ENCODE measurements at places on chromosomes 3 and 15.

DNA sequence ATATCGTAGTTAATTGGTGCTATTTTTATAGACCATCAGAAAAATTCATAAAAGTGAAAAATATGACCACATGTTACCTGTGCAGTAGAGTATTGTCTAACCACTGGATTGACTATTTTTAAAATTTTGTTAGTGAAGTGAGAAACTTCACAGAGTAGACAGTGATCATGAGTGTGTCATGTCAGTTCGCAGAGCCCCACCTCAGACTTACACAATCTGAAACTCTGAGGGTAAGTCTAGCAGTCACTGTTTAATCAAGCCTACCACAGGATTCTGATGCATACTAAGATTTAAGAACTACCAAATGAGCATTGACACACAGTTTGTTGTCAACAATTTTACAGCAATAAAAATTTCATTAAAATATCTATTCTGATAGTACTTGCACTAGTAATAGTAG, 552.9 kb upstream of the SUCLG2 start:
- DNase-seq, result no peak

DNA sequence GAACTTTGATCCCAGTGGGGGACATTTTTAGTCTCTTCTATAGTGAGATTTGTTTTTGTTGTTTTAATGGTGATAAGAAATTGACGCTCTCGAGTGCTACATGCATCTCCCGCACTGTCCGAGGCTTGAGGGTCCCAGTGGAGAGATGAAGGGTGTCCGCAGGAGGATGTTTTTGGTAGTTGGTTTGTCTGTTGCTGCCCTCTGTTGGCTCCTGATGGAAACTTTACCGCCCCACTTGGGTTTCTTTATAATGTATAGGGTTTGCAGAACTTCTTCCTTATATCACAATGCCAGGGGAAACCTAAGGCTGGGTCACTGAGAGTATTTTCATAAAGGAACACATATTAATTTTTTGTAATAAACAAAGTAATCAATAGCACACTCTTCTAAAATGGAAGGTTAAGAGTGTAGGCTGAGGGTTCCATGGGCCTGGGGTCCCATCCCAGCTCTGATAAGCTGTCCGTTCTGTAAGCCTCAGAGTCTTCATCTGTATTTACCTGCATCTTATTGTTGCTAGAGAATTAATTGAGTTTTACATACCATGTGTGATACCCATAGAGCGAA, 185.3 kb upstream of the FEZF2 start:
- no peak for DNase-seq

- no peak for DNase-seq
Observed at GRCh38 chr3:155046935-155047334, 33.2 kb upstream of the MME start.

GRCh38 chr3:133457025-133457424, 57.2 kb downstream of the BFSP2 start:
- DNase-seq, result no peak

DNA sequence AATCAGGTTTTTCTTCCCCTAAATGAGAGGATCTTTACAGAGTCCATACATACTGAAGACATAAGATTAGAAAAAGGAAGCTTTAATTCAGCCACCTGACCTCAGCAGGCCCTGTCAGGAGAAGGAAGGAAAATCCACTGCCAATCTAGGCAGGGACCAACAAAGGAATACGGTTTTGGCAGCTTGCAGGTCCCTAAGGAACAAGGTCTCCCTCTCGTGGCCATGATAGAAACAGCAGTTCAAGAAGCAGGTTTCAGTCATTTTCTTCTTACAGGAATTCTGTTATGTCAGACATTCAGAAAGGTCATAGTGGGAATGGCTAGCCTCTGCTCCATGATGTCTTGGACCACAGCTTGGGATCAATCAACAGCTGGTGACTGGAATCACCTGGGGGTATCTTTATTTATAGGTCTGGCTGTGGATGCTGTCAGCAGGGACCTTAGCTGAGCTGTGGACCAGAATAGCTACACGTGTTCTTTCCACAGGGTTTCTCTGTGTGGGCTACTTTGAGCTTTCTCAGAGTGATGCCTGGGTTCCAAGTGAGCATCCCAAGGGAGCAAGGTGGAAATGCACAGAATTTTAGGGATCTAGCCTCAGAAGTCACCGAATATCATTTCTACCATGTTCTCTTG, 9.4 kb upstream of the CMSS1 start:
- DNase-seq, result peak; percentile 47

- no peak for DNase-seq
Observed at GRCh38 chr3:186609247-186609868, 3.5 kb upstream of the AHSG start.

GRCh38 chr3:74844428-74844827, 230.0 kb upstream of the CNTN3 start:
- DNase-seq, result no peak

GRCh38 chr15:58306591-58307312, 125.0 kb upstream of the LIPC start:
- DNase-seq, result no peak

GRCh38 chr3:88188436-88188835, 38.7 kb downstream of the C3orf38 start:
- no peak for DNase-seq

- no peak for DNase-seq
Observed at GRCh38 chr15:88699861-88700260, 61.0 kb downstream of the ISG20 start.

DNA sequence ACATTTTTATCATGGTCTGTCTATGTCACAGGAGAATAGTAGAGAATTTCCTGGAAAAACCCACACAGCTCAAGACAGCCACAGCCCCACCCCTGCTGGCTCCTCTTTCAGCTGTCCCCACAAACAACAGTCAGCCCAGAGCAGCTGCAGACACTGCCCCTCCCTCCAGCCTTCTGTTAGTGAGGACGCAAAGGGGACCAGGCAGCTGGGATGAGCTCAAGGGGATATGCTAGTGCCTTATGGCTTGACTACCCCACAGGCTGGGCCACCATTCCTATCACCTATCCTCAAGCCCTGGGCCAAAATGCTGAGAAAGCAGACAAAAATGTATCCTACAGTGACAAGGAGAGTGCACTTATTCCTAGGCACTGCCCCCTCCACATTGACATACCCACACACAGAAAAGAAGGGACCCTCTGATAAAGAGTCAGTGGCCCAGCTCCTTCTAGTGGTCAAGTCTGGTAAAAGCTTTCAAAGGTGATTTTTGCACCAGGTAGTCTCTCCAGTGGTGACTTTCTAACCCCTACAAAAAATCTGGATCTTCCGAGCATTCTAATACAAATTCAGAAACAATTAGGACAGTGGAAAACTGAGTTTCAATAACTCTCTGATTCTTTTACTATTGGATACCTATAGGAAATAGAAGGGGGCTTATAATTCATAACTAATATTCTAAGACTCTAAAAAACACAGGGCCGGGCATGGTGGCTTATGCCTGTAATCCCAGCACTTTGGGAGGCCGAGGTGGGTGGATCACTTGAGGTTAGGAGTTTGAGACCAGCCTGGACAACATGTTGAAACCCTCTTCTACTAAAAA, 3.0 kb upstream of the MAP1A start:
- peak; percentile 62 for DNase-seq

- DNase-seq, result no peak
Observed at GRCh38 chr3:14920536-14920935, 26.8 kb upstream of the NR2C2 start.

DNA sequence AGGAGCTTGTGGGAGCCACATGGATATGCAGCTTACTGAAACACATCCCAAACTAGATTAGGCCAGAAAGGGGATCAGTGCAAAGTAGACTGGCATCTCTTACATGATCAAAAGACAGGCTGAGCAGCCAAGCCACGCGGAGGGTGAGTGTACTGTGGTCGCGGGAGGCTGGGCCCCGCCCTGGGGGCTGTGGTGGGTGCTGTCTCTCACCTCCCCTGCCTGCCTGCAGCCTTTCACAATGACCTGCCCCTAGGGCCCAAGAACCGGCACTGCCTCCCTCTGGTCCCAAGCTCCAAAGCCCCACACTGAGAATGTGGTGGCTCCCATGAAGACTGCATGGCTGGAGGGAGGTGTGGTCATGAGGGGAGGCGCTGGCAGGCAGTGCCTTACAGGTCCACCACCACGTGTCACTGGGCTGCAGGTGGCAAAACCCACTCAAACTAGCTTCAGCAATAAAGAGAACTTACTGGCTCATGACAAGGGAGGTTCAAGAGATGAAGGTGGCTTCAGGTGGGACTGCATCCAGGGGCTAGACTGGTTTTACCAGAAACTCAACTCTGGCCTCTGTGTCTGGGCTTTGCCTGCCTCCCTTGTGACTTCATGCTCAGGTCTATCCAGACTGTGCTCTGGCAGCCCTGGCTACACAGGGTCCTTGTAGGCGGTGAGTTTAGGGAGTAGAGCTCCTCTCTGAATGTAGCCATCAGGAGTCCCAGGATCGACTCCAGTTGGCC, 27.4 kb upstream of the PLXND1 start:
- no peak for DNase-seq

DNA sequence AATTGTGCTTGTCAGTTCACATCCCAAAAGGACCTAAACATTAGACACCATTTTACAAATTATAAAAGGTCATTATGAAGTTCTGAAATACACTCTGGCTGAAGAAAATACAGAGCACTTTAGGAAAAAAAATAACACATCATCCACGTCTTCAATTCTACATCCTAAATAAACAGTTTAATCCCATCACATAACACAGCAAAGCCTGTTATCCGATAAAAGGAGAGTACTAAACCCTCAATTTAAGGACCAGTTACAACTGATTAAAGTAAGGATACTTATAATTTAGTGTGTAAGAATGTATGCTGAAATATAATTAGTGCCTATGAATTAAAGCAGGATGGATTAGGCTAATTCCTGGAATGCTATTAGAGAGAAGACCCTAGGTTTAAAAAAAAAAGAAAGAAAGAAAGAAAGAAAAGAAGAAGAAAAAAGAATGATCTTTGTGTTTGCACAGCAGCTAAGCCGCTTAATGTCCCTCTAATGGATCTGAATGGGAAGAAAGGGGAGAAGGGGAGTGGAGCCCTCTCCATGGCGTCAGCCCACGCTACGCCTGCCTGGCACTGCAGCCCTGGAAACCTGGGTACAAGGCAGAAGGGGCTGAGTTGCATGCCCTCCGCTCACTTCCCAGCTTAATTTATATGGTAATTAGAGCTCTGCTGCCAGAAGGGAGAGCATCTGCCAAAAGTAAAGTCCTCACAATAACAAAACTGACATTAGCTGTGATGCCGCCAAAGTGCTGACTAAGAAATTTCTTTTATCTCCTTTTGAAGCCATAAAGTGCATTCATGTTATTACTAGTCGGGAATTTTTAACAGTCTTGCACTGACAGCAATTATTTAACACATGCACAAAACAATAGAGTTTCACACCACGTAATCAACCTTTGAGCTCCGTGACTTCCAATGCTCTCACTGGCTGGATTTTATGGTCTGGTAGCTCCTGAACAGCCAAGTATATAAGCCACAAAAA, 90.0 kb downstream of the FSIP1 start:
- no peak for DNase-seq

DNA sequence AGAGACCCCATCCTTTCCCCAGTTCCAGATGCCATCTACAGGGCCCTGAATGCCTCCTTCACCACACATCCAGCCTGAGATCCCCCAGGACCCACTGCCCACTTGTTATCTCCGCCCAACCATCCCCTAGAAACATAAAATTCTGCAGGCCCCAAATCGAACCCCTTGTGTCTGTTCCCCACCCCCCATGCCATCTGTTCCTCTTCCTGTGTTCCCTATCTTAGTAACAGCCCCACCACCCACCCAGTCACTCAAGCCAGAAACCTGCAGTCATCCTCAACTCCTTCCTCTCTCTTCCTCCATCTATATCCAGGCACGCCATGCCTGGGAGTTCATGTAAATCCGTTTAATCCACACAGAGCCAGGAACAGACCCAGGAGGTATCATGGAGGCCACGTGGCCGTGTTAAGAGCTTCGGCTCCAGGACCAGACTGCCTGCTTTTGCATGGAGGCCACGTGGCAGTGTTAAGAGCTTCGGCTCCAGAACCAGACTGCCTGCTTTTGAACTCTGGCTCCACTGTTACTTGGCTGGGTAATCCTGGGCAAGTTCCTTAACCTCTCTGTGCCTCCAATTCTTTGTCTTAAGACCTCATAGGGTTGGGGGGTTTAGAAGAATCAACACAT, 4.8 kb downstream of the CSRNP1 start:
- no peak for DNase-seq

- peak; percentile 86 for DNase-seq
Observed at GRCh38 chr3:56682462-56683121, 473 bp downstream of the TASOR start.

GRCh38 chr15:91223863-91224262, 123.8 kb downstream of the SV2B start:
- DNase-seq, result no peak

DNA sequence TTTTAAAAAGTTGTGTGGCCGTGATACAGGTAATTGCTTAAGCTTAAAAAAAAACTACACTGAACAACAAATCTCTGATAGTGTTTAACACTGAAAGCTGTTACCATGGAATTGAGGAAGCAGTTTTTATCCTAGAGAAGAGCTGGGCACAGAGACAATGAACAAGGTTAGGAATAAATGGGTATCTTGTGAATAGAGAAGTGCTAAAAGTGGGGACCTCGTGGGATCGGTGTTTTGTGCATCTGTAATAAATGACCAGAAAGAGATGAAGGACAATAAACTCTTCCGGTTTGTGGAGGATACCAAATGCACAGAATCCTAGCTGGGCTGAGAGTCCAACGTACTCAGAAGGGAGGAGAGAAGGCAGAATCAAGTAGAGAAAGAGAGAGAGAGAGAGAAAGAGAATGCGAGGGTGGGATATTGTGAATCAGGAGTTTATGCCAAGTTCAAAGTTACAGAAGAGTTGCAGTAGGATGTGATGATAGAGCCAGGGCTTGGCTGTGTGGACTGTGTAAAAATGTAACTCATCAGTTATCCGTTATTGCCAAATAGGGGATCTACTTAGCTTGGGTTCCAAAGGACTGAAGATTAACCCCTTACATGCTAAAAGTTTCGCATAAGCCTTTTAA, 148.9 kb downstream of the IL20RB start:
- DNase-seq, result no peak

DNA sequence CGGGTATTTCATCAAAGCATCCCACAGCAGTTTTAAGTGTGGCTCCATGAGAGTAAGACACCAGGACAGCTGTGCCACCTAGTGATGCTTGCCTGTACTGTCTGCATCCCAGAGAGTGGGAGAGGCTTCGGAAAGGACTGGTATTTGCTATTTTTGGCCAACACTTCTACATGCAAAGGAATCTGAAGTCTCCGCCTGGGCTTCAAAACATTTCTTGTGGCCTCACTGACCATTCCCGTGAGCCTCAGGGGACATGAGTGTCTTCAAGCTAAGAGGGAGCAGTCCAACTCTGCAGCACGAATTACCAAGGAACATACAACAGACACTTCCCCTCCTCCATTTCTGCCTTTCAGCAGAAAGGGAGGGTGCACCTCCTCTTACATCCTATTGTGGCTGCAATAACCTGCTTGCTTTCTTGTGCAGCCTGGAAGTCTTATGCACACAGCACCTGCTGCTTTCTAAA, 177.5 kb downstream of the RORA start:
- DNase-seq, result no peak

- DNase-seq, result no peak
Observed at GRCh38 chr3:75048650-75049049, 434.2 kb upstream of the CNTN3 start.

- no peak for DNase-seq
Observed at GRCh38 chr15:67660874-67661606, 118.5 kb downstream of the MAP2K5 start.

GRCh38 chr15:56886363-56886931, 32.0 kb upstream of the TCF12 start:
- no peak for DNase-seq
